ENCODE measurements at places on chromosomes 3 and 15.

DNA sequence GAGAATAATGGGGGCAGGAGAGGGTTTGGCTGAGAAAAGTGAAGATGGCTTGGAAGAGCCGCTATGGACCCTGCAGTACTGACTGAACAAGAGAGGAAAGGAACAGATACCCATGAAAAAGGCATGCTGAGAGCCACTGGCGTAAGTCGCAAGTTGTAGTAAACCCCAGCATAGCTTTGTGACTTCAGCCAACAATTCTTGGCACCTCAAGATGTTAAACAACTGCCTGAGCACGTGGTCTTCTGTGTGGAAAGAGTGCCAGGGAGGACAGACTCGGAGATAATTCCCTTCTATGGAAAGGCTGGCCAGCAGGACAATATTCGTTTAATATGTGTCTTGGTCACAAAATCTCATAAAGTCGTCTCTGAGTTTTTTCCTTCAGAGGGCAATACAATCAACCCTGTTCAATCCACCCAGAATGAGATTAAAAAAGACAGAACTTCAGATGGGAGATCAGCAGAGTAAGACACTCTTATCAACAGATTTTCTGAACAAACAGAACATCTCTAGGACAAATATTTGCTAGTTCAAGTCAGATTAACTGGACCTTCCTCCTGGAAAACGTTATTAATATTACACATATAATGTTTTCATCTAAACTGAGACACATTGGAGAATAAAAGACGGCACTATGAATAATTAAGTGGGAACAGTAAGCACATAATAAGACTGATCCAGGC lies 49.2 kb downstream of the NEK10 start:
- DNase-seq, result no peak

DNA sequence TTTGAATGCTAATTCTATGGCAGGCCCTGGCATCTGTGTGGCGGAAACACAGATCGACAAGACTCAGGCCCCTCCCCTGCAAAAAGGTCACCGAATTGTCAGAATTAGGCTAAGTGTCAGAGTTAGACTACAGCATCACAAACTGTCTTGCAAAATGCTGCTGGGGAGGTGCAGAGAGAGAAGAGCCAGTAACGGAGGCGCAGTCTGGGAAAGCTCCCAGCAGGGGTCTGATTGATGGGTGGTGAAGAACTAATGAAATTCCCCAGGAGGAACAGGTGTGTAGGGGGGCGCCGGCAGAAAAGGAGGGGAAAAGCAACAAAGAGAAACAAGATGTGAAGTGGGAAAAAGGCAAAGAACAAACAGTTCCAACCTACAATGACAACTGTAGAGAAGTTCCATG lies 72.7 kb upstream of the TAMM41 start:
- no peak for DNase-seq

DNA sequence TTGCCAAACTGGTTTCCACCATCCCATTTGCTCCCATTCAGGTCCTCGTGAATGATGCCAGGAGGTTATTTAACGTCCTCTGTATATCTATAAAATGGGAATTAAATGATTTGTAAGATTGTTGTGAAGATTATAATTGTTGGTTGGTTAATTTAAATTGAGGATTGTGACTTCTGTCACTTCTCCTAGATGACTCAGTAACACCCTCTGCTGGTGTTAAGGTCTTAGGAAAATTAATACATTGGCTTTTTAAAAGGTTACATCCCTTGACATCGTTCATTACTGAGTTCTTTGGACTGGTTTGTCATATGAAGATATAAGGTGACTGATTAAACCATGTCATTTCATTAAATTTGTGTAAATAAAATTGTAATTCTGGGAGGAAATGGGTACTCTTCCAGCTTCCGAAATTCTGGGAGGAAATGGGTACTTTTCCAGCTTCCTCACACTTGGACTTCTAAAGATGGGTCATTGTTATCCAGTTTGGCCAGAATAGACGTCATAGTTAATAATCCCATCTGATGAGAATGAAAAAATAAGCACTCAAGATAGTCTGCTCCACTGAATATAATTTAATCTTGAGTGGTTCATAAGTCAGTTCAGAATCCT lies 33.3 kb upstream of the PAQR5 start:
- peak; percentile 12 for DNase-seq

GRCh38 chr15:93366387-93367100 lies 277.5 kb upstream of the RGMA start:
- DNase-seq, result no peak

DNA sequence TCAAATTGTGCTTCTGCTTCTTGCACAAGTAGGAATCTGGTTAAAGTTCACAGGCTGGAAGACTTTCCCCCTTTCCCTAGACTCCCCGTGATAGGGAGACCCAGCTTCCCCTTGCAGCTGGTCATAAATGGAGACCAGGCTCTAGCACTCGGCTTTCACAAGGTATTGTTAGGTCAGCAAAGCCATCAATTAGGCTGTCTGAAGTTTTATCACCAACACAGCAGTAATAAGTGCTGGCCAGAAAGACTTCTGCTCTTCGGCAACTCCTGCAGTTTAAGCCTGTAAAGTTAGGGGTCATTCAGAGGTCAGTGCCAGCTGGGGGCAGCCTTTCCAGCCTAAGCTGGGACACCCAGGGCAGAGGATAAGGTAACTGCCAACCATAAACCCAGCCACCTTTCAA lies 203.4 kb downstream of the MEIS2 start:
- DNase-seq, result no peak

Measured in CD14-positive monocyte (primary cell).